NCI-H187 (cell line): ENCODE measurements at places on chromosomes 7 and 10.

- no peak for DNase-seq
Observed at GRCh38 chr7:7131273-7131672, 51.1 kb upstream of the C1GALT1 start.

GRCh38 chr7:33685981-33686683, 219.2 kb upstream of the BMPER start:
- DNase-seq = peak; percentile 59

DNA sequence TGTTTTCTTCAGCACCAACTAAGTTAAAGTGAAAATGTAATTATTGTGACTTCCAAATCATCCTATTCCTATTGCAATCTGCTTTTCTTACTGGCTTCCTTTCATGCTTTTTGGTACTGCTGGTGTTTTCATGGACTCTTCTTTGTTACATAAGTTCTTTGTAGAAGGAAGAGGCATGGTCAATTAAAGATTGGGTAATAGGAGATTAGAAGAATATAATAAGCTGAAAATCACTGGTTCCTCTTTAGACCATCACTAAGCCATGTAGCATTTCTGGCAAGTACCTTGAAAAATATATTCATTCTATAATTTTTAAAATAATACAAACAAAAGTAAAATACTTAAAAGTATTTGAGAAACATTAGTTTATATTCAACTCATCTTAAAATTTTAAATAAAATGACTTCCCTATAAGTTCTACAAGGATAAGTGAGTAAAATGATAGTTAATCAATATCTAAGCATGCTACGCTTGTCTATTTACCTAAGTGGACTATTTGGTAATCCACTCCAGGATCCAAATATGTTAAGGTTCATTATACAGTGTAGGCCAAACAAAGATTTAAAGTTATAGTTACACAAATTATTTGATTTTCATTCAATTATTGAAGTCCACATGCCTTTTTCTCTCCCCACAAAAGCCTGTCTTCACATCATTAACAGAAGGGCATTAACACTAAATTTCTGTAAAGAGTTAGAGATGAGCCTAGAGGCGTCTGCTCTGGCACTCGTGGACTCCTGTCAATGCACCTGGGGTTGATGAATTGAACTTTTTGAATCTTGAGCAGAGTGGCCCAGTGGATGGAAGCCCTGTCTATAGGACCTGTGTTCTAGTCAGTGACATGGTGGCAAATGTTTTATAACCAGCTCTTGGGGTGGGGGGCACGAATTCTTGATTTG, 408.1 kb downstream of the INHBA start:
- DNase-seq = no peak

DNA sequence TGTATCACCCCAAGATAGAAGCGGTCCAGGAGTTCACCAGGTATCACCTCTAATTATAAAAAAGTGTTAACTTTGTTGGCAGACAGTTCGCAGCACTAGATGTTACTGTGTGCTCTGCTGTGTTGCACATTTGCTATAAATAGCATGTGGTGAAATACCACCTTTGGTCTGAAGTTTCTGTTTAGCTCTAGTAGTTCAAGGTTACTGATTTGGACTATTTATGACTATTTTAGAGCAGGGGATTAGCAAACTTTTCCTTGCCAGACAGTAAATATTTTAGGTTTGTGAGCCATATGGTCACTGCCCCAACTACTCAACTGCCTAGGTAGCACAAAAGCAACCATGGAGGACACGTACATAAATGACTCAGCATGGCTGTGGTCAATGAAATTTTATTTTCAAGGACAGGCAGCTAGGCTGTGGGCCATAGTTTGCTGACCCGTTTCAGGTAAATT, 16.5 kb downstream of the DENND10 start:
- no peak for DNase-seq

DNA sequence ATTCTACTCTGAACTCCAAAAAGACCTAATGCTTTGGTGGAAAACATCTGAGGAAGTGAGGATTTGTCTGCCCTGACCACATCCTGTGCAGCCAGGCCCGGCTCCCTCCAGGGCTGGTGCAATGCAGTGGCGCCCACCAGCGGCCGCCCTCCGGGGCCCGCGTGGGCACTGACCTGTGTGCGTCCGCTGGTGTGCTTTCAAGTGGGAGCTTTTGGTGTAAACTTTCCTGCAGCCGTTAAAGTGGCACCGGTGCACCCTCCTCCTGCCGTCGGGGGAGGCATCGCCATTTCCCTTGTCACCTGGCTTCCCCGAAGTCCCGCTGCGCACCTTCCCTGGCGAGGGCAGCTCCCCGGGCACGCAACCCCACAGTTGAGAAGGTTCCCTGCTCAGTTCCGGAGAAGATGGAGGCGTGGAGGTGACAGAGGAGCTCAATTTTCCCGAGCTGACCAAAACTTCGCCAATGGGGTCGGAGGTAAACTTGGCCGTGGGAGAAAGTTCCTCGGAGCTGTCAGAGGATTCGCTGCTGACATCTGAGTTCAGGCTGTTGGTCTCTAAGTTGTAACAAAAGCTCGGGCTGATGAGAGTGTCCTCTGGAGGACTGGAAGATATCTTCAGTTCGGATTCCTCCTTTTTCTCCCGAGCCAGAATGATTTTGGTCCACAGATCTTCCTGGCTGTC, 3.4 kb downstream of the KLF6 start:
- DNase-seq = no peak

DNA sequence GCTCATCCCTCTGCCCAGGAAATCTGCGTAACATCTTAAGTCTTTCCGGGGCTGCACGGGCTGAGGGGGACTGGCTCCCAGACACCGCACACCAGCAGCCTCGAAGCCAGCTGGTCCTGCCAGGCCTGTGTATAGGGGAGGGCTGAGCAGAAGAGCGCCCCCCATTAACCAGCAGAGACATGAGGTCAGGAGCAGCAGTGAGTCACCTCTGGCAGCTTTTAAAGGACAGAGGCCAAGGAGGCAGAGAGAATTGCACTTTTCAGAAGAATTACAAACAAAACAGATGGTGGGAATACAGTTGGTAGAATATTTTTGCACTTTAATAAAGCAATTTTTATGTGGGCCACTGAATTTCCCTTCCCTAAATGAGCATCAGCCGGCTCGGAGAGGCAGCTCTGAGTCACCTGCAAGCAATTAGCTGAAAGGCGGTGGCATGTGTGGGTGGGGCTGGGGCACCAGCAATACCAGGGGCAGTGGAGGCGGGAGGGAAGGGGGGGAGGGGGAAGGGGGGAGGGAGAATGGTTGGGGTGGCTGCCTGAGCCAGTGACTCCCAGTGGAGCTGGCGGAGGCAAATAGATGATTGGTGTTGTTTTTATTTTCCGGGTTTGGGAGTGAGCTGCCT, 39.1 kb downstream of the GOLGA7B start:
- peak; percentile 6 for DNase-seq

DNA sequence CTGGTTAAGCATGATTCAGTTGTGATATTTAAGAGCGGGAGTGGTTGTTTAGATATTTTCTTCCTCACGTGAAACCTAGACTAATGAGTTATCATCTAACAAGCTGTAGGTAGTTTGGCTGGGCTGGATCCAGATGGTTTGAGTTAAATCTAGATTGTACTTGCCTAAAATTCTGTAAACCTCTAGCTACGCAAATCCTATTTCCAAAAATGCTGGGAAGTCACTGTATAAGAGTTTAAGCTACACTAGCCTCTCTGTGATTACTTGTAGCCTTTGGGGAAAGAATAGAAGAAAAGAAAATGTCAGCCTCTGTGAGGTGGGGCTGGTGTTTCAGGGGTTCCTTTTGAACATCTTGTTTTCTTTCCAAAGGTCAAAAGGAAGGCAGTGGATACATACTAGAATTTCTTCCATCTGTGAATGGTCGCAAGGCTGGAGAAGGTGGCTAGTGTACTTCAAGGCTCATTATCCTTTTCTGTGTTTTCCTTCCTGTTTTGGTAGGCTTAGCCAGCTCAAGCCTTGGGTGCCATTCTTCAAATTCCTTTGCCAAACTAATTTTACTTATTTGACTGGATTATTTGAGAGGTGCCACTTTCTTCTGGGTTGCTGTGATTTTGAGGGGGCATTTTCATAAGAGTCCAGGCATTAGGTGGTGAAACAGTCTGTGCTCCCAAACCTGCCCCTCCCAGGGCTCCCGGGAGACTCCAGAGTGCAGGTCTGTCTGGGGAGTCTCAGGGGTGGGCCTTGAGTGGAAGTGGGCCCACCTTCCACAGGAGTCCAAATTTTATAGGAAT, 5.2 kb upstream of the EN2 start:
- no peak for DNase-seq

GRCh38 chr7:54991341-54991740, 27.5 kb upstream of the EGFR start:
- DNase-seq = no peak
